ENCODE measurements at places on chromosomes 2 and 18.

- DNase-seq, result no peak
These were observed 52.6 kb downstream of the CIB4 start for GRCh38 chr2:26588576-26588975.

- no peak for DNase-seq
These were observed 242.1 kb downstream of the SEPTIN10 start for GRCh38 chr2:109371481-109372170.

DNA sequence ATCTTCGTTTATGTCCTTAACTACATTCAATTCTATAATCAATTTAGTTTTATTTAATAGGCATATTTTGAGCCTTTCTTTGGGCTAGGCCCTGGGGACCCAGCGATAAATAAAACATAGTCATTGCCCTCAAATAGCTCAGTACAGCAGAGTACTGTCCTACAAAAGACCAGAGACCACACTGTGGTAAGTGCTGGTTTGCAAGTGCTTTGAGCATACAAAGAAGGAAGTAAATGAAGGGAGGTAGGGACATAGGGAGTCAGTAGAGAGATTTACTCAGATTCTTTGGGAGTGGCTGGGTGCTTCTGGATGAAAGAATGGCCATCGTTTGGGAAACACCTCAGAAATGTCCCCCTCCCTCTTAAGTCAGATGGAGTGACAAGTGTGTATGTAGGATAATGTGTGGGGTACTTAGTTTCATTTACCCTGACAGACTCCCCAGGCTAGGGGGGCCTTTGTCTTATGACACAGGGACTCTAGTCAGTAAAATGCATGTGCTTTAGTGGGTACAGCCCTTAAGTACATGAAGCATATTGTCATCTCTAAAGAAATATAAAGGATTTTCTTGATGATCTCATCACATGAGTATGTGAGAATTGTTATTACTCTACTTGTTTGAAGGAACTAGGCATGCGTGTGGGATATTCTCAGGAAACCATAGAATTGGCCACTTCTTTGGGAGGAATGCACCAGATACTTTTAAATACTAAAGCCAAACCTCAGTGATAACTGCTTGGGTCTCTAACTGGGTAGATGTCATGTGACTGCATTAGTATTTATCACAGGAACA lies 35.1 kb downstream of the MAPRE2 start:
- DNase-seq, result no peak

GRCh38 chr18:56541340-56541739 lies 97.1 kb downstream of the TXNL1 start:
- no peak for DNase-seq

DNA sequence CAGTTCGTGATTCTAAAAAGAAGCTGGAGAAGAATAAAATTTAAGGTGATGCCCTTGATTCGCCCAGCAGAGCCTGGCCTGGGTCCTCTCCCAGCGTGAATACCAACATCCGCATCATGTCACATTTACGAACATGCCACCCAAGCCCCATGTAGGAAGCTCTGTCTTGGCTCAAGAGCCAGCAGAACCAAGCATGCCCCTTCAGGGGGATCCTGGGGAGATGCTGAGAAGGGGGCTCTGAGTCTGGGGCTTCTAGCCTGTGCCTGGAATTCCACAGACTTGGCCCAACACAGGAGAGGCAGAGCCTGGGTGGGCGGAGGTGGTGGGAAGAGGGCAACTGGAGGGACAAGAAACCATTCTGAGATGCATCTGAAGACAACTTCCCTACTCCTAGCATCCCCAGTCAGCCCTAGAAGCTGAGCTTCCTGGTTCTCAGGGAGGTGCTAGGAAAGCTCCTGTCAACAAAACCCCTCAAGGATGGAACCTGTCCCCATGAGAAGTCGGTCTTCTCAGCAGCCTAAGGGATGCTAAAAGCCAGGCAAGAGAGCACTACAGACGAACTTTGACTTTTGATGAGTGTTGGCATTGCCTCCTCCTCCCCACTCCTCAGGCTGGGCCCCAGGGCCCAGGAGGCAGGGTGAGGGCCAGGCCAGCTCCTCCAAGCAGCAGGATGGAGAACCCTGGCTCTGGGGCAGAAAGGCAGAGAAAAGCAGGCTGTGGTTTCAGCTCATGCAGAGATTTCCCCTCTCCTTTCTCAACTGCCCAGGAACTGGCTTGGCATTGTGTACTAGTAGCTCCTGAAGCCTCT lies 57.9 kb downstream of the POLR1A start:
- no peak for DNase-seq

GRCh38 chr2:65231121-65231520 lies 3.5 kb downstream of the ACTR2 start:
- no peak for DNase-seq

DNA sequence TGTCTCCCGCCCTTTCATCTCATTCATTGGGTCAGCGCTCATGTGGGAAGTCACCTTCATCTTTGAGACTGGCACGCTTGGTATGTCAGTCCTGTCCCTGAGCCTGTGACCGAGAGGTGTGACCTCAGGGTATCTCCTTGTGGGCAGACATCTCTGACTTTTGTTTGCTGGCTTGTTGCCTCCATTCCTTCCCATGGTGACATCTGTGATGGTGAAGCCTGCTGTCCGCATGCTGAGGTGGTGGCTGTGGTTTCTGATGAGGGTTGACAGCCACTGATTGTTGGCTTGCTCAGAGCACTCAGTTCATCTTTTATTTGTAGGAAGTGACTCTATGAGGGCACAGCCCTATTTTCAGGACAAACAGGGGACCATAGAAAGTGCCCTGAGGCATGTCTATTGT lies 139.2 kb downstream of the SLC4A3 start:
- no peak for DNase-seq

GRCh38 chr2:236971131-236971821 lies 114.4 kb upstream of the COPS8 start:
- no peak for DNase-seq

GRCh38 chr2:97994476-97994875 lies 1.3 kb downstream of the TMEM131 start:
- DNase-seq, result no peak

GRCh38 chr2:45412754-45413379 lies 198.2 kb downstream of the SRBD1 start:
- DNase-seq, result no peak

DNA sequence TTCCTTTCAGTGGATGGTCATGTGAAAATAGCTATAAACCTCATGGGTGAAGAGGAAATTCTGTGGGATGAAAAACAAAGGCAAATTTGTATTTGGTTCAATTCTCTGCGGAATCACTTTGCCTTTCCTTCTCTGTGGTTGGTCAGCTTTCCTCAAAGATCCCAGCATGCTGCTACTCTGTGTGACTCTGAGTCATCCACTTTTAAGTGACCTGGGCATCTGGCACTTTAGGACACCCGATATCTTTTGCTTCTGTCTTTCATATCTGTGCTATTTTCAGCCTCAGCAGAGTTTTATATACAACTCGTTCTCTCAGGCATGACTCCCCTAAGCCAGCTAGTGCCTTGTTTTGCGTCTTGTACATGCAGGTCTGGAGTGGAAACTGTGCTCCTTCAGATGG lies 217.0 kb upstream of the PIEZO2 start:
- no peak for DNase-seq

GRCh38 chr2:160453111-160453820 lies 40.3 kb downstream of the RBMS1 start:
- no peak for DNase-seq

DNA sequence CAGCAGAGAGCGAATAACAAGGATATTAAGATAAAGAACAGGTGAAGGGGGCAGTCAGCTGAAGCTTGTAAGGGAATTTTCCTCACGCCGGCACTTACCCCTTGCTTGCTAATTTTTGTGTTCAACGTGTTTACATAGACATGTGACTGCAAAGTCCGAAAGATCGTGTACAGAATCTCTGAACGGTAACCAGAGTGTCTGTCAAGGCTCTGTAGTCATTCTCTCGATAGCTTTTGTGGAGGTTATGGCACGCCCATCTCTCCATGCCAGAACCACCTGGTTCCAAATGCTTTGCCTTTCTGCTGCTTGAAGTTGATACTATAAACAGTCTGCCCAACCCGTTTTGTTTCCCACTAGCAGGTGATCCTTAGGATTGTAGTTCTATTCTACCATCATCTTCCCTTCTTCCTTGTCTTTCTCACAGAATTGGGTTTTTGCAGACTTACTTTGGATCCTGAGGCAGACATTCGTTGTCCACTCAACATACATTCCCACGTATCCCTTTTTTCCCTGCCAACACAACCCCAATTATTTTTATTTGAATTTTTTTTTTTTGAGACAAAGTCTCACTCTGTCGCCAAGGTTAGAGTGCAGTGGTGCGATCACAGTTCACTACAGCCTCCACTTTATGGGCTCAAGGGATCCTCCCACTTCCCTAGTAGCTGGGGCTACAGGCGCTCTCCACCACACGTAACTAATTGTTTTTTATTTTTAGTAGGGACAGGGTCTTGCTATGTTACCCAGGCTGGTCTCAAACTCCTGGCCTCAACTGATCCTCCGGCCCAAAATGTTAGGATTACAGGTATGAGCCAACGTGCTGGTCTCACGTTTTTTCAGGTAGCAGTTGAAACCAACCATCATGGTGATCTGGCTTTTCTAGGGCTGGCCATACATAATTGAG lies 1.3 kb upstream of the USP34 start:
- no peak for DNase-seq

DNA sequence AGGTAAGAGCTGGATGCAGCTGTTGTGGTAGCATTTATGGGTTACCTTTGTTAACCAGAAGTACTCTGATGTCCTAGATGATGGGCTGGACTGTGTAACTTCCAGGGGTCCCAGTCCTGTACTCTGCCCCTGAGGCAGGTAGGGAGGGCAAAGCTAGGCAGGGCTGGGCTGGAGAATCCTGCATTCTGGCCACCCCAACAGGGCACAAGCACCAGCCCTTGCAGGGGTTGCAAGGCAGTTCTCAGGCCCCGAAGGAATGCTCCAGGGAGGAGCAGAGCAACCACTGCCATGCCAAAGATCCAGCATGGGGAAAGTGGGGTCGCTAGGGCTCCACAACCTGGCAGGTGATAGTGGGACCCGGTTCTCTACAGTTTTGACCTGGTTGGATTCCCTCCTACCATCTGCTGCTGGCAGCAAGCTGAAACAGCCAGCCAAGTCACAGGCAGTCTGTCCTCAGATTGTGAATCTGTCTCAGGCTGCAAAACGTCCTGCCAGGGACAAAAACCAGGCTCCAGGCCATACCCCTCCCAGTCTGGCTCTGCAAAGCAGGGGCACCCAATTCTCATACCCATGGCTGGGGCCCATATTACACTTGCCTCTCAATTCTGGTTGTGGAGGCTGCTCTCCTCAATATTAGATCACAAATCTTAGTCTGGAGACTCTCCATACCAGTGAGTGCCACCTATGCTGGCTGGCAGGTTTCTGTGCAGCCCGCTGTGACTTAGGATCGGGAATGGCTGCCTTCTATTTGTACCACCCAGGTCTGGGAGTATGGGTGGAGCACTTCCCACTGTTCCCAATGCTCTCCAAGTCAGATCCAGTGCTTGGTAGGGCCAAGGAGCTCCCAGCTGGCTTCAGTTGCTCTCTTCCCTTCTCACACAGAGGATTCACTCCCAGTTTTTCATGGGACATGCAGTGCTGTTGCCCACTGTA lies 61.1 kb downstream of the SMCHD1 start:
- no peak for DNase-seq

DNA sequence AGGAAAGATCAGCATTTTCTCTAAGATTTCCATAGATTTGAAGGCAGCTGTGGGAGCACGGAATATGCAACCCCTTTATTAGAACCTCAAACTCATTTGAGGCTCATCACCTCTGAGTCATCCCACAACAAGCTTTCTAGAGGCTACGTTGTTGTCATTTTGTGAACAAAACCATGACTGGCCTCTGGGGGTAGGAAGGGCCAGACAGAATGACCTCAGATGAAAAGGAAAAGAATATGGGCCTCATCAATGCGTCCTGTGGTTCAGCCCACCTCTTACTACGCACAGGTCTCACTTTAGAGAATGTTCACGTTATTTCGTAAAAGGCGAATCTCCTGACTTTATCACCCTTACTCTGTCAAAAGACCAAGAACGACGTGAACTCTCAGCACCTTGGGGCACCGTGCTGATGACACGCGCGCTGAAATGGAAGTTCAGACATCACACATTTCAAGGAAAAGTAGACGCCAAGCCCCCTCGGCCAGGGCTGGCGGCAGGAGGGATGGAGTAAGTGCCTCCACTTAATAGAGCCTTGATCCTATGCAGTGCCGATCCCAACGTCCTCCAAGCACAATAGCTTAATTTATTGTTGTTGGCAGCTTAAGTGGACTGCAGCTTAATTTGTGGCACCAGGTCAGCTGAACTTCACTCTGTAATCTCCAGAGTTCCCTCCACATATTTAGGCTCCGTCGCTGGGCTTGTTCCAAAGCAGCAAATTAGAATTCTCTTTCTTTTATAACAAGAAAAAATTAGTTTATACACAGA lies 208.3 kb downstream of the EIPR1 start:
- DNase-seq, result no peak

- no peak for DNase-seq
These were observed 29.2 kb downstream of the CAPN14 start for GRCh38 chr2:31188131-31188530.

GRCh38 chr18:36158266-36158867 lies 28.7 kb downstream of the ELP2 start:
- no peak for DNase-seq

Measured in frontal cortex (tissue), 4 donors.